Stimulated activated CD4-positive, alpha-beta T cell treated with anti-CD3 and anti-CD28 coated beads, Interleukin-2, amount 100 ng/mL, for 24 hours (primary cell): ENCODE measurements at places on chromosomes 3 and 15.

GRCh38 chr3:64053581-64053980 lies 30.3 kb upstream of the PSMD6 start:
- no peak for DNase-seq

DNA sequence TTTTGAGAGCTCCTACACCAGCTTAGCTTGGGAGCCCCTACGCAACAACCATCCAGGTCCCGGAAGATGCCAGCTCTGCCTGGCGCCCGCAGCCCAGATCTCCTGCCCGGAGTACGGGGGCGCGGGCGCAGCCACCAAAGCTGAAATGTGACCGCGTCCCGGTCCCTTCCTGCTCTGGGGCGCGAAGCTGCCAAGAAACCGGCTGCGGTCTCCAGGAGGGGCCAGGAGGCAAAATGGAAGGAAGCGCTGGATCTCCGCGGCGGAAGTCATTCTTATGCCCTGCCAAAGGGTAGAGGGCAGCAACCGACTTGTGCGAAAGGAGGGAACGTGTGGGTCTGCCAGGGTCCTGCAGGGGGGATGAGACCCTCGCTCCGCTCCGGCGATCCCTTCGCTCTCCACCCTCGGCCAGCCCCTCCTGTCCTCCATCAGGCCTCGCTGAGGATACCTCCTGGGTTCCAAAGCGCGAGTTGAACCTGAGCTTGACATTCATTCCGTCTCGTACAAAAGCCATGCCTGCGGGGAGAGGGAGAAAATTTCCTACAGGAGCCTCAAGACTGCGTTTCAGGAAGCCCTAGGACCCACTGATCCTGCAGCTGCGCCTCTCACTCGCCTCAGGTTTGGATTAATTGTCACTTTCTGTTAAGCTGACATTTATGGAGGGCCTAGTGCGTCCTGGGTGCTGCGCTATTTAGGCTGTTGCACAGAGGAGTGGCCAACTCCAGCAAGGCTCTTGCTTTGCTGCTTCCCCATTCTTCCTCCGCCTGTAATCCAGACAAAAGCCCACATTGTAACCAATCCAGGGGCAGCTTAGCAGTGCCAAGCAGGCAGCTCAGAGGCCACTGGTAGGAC lies 98.3 kb upstream of the VGLL3 start:
- DNase-seq, result peak; percentile 14

- no peak for DNase-seq
These were observed 886.3 kb downstream of the ROBO1 start for GRCh38 chr3:78881501-78881900.

- no peak for DNase-seq
These were observed 223.8 kb downstream of the KLF13 start for GRCh38 chr15:31550211-31550977.

GRCh38 chr3:187265461-187265955 lies 26.0 kb downstream of the MASP1 start:
- DNase-seq, result no peak
